ENCODE measurements at places on chromosomes 4 and X. TPM values are rescaled to one million over a fixed set of nuclear protein-coding genes. Genes with fewer than 3 reads are reported as not detected.

Gene SH3D19
- not detected for total RNA-seq

GRCh38 chr4:184802697-184803015 is 23.1 kb downstream of the ACSL1 start:
- H3K36me3 ChIP-seq, result peaks cover 2% of the 10 kb centered on the region
- no peak overlapping the region for H3K27ac ChIP-seq
- peaks cover 11% of the 10 kb centered on the region for H3K4me1 ChIP-seq
- no peak for DNase-seq

DNA sequence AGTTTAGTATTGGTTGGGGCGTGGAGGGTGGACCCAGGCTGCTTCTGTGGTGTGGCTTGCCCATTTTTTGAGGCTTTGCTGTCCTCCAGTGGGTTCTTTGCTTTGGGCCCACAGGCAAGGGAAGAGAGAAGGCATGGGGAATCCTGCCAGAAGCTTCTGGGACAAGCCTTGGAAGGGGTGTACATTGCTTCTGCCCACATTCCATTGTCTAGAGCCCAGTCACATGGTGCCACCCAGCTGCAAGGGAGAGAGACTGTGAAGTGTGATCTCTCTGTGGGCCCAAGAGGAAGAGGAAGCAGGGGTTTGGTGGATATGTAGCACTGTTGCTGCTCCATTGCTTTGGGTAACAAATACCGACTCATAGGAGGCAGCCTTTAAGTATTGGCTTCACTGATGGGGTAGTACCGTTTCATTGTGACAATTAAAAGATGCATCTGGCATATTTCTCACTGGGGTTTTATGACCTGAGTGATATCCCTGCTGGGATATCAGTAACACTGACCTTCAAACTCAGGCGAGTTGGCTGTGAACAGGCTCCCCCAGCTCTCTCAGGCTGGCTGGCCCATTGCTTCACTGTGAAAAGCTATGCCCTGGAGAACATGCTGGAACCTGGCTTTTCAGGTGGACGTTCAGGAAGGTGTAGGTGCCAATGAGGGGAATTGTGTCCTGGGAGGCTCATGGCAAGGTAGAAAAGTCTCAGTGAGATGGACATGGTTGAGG is 85.9 kb downstream of the CLDN34 start:
- no peak for DNase-seq
- no peak overlapping the region for H3K4me3 ChIP-seq
- no peak overlapping the region for H3K27ac ChIP-seq
- no peaks in the 10 kb centered on the region for H3K27me3 ChIP-seq
- H3K4me1 ChIP-seq, result peaks cover 7% of the 10 kb centered on the region

Gene TEX13D
- not detected for total RNA-seq

DNA sequence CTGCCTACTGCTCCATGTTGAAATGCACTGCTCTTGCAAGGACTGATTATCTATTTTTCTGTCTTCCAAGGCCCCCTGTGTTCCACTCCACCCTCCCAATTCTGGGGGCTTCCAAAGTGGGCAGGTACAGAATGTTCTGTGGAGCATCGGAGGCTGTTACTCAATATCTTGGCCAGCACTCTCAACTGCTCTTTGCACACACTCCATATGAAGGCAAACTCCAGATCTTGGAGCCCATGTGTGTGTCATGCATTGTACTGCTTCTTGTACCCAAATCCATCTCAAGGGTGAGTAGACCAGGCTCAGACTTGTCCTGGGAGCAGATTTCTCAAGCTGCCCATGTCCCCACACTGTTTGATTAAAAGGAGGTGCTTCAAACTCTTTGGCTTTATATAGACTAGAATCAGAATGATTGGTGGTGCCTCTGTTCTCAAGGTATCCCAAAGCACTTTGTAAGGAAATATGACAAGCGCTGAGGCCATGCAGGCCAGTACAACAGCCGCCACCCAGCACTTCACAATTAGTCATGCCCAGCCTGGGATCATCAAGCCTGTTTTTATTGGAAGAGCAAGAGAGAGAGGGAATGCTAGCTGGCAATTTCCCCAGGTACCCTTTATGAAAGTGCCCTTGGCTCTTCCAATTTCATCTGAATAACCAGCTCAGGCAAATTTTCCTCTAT is 44.3 kb downstream of the AR start:
- no peak overlapping the region for H3K4me3 ChIP-seq
- no peak overlapping the region for H3K27ac ChIP-seq
- no peaks in the 10 kb centered on the region for H3K27me3 ChIP-seq
- no peaks in the 10 kb centered on the region for H3K4me1 ChIP-seq
- H3K36me3 ChIP-seq, result no peaks in the 10 kb centered on the region

Gene CD38
- total RNA-seq, result 99.9 TPM

DNA sequence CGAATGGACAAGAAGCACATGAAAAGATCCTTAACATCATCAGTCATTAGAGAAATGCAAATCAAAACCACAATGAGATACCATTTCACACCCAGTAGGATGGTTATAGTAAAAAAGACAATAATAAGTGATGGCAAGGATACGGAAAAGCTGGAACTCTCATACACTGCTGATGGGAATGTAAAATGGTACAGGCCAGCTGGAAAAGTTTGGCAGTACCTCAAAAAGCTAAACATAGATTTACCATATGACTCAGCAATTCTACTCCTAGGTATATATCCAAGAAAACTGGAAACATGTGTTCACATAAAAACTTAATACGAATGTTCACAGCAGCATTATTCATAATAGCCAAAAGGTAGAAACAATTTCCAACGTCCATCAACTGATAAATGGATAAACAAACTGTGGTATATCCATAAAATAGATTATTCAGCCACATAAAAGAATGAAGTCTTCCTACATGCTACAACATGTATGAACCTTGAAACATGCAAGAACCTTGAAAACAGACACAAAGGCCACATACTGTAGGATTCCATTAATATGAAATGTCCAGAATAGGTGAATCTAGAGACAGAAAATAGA is 11.9 kb downstream of the RPS6KA3 start:
- H3K36me3 ChIP-seq, result peaks cover 16% of the 10 kb centered on the region
- H3K27me3 ChIP-seq, result no peaks in the 10 kb centered on the region
- no peak for DNase-seq
- no peak overlapping the region for H3K4me3 ChIP-seq
- no peak overlapping the region for H3K27ac ChIP-seq

DNA sequence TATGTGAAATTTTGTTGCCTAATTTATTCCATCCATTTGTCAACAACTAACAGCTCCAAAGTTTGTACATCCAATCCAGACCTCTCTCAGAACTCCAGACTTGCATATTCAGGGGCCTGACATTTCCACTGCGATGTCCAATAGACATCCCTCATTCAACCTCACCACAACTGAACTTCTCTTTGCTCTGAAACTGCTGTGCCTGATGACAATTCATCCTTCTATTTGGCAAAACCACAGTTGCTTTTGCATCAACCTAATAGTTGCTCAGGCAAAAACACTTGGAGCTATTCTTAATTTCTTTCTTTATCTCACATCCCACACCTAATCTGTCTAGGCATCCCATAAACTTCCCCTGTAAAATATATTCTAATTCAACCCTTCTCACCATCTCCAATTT is 56.5 kb downstream of the ANTXR2 start:
- no peak overlapping the region for H3K27ac ChIP-seq
- DNase-seq, result no peak
- no peaks in the 10 kb centered on the region for H3K27me3 ChIP-seq

DNA sequence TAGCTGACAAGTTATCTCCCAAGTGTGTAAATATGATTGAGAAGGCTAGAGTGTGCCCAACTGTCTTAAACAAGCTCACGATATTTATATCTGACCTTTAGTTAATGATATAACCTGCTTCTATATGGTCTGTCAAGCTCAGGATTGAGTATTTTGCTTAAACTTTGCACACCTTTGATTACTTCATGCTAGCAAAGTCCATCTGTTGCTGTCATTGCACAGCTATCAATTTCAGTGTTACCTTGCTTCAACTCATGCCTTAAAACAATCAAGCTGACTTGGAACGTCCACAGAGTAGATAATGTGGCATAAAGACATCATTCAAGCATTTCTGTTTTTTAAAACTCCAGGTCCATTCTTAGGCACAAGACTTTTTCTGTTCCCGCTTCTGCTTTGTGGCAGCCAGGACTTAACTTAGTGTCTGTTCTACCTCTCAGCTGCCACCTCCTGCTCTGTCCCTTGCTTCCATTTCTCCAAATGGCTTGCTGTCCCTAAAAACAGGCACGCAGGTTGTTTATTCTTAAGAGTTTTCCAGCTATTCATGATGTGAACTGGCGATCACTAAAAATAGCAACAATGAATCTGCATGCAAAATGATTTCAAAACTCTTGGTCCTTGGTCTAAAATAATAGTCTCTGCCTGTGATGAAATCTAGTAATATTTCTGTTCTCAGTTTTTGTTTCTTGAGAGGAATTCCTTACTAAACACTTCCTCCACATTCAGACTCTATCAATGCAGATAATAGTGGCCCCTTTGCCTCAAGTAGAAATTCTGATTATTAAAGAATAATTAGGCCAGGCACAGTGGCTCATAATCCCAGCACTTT is 16.3 kb upstream of the NEIL3 start:
- H3K36me3 ChIP-seq, result peaks cover 2% of the 10 kb centered on the region
- H3K27me3 ChIP-seq, result peaks cover 4% of the 10 kb centered on the region
- H3K4me1 ChIP-seq, result no peaks in the 10 kb centered on the region
- H3K27ac ChIP-seq, result no peak overlapping the region
- H3K4me3 ChIP-seq, result no peak overlapping the region

Gene JAKMIP1
- total RNA-seq, result 5.3 TPM

DNA sequence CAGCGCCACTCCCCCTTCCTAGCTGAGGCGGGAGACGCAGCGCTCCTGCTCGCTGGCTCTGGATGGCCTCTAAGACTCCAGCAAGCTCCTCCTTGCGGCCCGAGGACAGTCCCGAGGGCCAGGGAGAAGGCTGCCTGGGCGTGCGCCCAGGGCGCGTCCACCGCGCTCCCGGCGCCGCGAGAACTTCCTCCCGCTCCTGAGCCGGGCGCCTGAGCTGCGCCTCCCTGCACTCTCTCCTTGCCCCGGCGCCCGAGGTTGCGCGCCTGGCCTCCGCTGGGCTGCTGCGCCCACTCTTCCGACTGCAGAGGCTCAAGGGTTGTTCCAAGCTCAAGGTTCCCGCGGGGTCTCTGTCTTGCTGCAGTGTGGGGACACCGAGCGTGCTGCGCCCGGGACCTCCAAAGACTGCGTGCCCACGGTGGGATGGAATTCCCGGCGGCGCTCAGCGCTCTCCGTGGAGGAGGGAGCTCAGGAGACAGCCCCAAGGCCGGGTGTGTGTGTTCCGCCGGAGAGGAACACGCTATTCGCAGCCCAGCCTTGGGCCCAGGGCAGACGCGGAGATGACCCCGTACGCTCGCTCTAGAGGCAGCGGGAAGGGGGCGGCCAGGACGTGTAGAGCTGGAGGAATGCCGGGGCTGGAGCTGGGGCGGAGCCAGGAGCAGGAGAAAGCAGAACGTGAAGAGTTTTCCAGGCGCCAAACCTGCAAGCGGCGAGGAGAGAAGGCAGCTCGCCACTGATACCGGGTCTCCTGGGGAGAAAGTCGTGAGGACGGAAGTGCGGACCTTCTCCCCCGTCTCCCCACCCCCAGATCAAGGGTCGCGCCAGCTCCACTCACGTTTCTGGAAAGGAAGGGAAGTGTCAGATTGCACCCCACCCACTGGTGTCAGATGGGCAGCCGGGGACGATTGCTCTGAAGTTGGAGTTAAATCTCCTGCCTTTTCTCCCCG is at the start of gene ARHGAP6:
Gene ARHGAP6, minus strand, starts transcription at position 753 of the 944 bp plus-strand sequence. CDS start 1,092 bp downstream, outside the sequence.
- peak; percentile 15 for DNase-seq
- no peaks in the 10 kb centered on the region for H3K4me1 ChIP-seq
- no peaks in the 10 kb centered on the region for H3K36me3 ChIP-seq
- peaks cover 46% of the 10 kb centered on the region for H3K27me3 ChIP-seq
- peak within 1 kb of the TSS; percentile 45 for H3K4me3 ChIP-seq

Gene SCRG1
- total RNA-seq, result not detected

Gene FGG
- total RNA-seq, result not detected

Gene ZXDB
- 8.9 TPM for total RNA-seq

DNA sequence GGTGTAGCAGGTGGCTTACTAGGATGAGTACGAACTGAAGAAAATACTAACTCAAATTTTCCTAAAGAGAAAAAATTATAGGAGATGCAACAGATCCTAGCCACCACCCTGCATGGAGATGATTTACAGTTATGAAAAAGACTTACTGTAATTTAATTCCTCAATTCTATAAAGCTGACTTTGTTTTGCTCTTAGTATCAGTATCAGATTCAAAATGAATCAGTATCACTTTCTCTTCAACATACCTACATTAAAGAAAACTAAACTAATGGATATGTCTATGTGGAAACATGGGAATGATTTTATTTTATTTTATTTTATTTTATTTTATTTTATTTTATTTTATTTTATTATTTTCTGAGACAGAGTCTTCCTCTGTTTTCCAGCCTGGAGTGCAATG is 525.8 kb downstream of the NLGN4X start:
- no peaks in the 10 kb centered on the region for H3K4me1 ChIP-seq
- no peak overlapping the region for H3K4me3 ChIP-seq
- no peak for DNase-seq

GRCh38 chr4:74768857-74769525 is 25.3 kb downstream of the BTC start:
- H3K36me3 ChIP-seq, result no peaks in the 10 kb centered on the region
- peaks cover 2% of the 10 kb centered on the region for H3K27me3 ChIP-seq
- no peaks in the 10 kb centered on the region for H3K4me1 ChIP-seq
- H3K4me3 ChIP-seq, result no peak overlapping the region

DNA sequence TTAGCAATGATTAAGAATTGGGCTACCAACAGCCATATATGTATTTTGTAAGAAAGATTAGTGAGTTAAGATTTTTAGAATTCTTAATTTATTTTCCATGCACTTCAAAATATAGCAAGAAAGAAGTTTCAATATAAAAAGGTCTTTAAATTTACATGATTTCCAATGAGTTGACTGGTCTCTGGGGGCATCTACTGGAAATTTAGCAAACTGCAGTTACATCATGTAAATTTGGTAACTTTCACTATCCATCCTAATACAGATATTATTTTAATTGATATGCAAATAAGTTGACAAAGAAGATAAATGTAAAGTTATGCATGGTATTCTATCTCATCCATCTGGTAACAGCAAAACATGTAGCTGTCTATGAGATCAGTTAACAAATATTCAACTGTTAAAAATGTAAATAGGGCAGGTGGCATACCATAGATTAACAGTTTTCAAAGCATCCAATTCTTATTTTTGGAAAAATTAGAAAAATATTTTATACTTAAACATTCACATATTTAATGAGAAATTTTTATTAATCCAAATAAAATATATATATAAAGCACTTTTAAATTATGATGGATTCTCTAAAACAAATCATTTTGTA is 29.1 kb downstream of the TTC29 start:
- H3K36me3 ChIP-seq, result no peaks in the 10 kb centered on the region
- no peak for DNase-seq
- H3K27me3 ChIP-seq, result peaks cover 14% of the 10 kb centered on the region
- no peak overlapping the region for H3K27ac ChIP-seq
- H3K4me1 ChIP-seq, result no peaks in the 10 kb centered on the region

- H3K4me3 ChIP-seq, result no peak overlapping the region
- no peaks in the 10 kb centered on the region for H3K4me1 ChIP-seq
- no peaks in the 10 kb centered on the region for H3K36me3 ChIP-seq
- H3K27me3 ChIP-seq, result no peaks in the 10 kb centered on the region
- DNase-seq, result no peak
- no peak overlapping the region for H3K27ac ChIP-seq
Observed at GRCh38 chrX:140292961-140293360, 211.9 kb downstream of the SOX3 start.

- peaks cover 3% of the 10 kb centered on the region for H3K36me3 ChIP-seq
- peak overlapping the region; percentile 64 for H3K27ac ChIP-seq
- H3K27me3 ChIP-seq, result no peaks in the 10 kb centered on the region
- peaks cover 21% of the 10 kb centered on the region for H3K4me1 ChIP-seq
- no peak for DNase-seq
Observed at GRCh38 chrX:124239324-124239723, 93.1 kb upstream of the TEX13D start.

Measured in activated naive CD8-positive, alpha-beta T cell treated with anti-CD3 and anti-CD28 coated beads, Interleukin-2, amount 10 ng/mL, durations not matched to agents 7 days and 5 days (primary cell).